ENCODE measurements at places on chromosomes 12 and 14. TPM values are rescaled to one million over a fixed set of nuclear protein-coding genes. Genes with fewer than 3 reads are reported as not detected.

KRT71 gene
- total RNA-seq = not detected

COX8C gene
- not detected for total RNA-seq

SLC35F4 gene
- total RNA-seq = not detected

DHH gene
- total RNA-seq = not detected

IFNG-AS1 gene
- total RNA-seq = not detected

SYNE3 gene
- total RNA-seq = 0.18 TPM

CYP27B1 gene
- 2.8 TPM for total RNA-seq

ADAMTS20 gene
- not detected for total RNA-seq

SLC5A8 gene
- total RNA-seq = not detected

PZP gene
- total RNA-seq = not detected
